Skin of body (tissue), 3 donors: ENCODE measurements at places on chromosomes 3 and 15.

DNA sequence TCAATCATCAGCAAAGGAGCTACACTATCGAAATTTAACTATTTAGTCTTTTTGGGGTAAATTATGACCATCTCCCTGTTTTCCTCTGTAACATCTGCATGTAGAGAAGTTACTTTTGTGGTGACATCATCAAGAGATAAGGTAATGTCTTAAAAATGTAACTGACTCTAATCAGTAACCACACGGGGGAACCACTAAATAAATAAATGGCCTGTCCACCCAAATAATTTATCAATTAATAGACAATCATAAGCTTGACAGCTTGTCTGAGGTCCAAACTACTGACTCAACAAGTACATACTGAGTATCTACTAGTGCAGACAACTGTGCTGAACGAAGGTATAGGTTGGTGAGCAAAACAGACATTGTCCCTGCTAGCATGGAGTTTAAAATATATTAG, 219.3 kb downstream of the SLC9A9 start:
- no peak for DNase-seq

- no peak for DNase-seq
Observed at GRCh38 chr3:128486681-128487537, 6.1 kb downstream of the GATA2 start.

DNA sequence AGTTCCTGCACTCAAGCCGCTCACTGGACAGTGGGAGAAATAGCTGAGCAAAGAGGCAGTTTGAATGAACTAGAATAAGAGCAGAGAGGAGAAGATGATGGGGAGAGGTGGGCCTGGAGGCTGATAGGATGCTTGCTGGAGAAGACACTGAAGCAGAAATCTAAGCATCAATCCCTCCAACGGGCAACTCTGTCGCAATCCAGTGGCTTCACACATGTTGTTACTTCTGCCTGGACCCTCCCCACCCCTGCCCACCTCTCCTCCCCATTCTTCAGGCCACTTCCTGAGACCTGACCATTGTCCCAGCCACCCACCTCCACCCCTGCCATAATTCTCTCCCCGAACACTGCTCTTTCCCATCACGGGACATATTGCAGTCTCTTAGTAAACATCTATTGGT, 76.0 kb downstream of the SRGAP3 start:
- no peak for DNase-seq

- no peak for DNase-seq
Observed at GRCh38 chr15:73265536-73266153, 103.1 kb downstream of the HCN4 start.

DNA sequence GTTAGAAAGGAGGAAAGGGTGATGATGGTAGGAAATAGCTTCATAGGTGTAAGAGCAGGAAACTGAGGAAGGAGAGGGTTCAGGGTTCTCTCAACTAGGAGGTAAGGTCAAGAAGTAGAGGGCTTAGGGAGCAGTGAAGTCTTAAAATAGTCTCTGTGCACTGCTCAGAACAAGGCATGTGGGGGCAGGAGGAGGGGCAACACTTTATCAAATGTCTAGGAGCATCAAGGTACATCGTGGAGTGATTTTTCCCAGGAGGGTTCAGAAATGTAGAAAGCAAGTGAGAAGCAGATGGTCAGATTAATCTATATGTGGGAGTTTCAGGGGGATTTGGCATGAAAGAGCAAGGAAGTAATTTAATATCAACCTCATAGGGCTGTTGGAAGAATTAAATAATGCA, 58.8 kb downstream of the TNIK start:
- no peak for DNase-seq
